ENCODE measurements at places on chromosomes 16 and 17. TPM values are rescaled to one million over a fixed set of nuclear protein-coding genes. Genes with fewer than 3 reads are reported as not detected.

DNA sequence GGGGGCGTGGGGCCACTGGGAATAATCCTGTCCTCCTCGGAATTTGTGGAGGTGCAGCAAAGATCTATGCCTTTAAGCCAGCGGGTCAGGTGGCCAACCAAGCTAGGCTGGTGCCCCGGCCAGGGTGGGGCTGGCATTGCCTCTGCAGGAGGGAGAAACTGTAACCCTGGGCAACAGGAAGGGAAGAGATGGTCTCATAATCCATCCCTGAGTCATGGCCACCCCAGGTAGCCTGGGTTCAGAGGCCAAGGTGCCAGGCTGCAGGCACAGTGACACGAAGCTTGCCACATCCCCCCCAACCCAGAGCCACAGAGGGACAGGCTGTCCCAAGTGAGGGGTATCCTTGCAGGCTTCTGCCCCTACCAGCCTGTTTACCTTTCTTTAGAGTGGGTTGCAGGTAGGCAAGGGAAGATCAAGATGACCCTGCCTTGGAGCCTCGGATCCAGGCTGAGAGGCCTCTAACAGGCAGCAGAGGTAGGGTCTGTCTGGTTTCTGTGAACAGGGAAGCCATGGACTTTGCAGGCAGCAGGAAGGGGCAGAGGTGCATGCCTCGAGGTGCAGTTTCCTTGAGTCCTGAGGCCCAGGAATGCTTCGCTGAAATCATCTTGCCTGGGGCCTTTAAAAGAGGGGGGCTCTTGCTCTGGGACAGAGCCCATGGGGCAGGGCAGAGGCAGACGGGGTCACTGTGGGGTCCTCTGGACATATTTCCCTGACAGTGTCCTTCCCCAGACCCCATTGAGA lies 4.0 kb downstream of the LASP1 start:
- DNase-seq = no peak

DNA sequence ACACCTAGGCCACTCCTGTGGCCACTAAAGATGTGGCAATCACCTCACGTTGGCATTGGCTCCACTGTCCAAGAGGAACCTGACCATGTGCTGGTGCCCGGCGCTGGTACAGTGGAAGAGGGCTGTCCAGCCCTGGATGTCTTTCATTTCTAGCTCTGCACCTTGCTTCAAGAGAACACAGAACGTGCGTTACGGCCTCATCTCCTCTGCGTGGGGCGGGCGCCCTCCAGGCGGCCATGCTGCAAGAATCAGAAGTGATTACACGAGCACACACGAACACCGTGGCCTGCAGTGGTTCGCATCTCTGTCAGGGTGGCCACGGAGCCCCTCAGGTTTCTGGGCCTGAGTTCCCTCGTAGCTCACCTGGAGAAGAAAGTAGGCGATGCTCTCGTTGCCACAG lies 7.5 kb downstream of the ANKS3 start:
- no peak for DNase-seq

DNA sequence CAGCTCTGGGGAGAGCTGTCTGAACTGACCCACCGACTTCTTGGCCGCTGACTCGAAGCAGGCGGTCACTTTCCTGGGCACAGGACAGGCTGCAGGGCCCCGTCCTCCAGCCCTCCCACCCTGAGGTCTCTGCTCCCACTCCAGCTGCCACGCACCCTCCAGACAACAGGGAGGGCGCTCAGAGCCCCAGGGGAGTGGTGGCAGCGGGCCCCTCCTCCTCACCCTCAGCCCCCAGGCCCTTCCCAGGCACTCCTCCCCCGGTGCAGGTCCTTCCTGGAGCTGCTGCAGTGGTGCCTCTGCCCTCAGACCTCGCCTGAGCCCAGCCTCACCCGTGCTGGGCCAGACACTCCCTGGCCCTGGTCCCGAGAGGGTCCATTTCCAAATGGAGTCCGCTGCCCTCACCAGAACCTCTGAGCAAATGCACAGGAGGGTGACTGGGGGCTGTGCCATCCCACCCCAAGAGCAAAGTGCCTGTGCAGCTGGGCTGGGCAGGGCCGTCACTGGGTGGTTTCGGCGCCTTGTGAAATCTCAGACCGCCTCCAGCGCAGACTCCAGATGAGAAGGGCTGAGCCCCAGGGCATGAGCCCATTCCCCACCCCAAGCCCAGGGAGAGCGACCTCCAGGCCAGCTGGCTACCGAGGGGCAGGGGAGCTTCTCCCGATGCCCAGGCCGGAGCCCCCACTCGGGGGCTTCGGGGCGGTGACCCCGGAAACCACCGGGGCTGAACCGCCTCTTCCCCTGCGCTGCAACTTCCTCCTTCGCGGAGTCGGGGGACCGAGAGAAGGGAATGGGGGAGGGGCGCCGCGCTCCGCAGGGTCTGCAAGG lies 717 bp downstream of the CYBA start:
- peak; percentile 83 for DNase-seq

GRCh38 chr17:73430848-73431247 lies 119.0 kb upstream of the CDC42EP4 start:
- no peak for DNase-seq

DNA sequence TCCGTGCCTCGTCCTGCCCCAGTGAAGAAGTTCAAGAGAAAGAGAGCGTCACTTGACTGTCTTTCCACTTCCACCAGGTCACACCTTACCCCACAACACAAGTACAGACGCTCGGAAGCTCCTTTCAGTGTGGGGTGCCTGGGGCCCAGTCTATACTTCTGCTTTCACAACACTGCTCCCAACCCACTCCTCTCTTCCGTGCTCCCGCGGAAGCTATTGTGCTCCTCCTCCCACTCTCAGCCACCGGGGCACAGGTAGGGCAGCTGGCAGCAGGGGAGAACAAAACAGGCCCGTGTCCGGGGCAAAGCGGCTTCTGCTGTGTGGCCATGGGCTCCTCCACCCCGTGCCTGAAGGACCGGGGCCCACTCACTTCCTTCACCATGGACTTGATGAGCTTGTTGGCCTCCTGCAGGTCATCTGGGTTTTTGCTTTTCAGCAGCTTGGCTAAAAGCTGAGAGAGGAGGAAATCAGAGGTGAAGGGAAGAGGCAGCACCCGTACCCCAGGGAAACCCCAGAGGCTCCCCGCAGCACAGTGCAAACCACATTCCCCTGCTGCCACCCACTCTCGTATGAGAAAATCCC lies 18.9 kb downstream of the GGA3 start:
- DNase-seq = no peak

GRCh38 chr16:50804290-50804907 lies 62.5 kb downstream of the CYLD start:
- DNase-seq = no peak

DNA sequence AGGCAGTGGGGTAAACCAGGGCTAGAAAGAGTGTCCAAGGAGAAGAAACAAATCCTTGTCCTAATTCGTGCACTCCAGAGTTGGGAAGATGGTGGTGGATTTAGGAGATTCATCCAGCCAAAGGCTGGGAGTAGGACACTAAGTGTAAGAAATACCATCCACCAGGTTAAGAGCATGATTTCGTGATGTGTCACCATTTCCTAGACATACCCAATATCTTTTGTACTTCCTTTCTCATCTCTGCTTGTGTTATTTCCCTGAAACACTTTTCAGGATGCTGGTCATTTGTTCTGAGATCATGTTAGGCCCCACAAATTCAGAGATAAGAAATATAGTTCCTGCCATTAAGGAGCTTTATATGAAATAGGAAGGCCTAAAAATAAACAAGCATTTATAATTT lies 106.3 kb upstream of the HLF start:
- no peak for DNase-seq

DNA sequence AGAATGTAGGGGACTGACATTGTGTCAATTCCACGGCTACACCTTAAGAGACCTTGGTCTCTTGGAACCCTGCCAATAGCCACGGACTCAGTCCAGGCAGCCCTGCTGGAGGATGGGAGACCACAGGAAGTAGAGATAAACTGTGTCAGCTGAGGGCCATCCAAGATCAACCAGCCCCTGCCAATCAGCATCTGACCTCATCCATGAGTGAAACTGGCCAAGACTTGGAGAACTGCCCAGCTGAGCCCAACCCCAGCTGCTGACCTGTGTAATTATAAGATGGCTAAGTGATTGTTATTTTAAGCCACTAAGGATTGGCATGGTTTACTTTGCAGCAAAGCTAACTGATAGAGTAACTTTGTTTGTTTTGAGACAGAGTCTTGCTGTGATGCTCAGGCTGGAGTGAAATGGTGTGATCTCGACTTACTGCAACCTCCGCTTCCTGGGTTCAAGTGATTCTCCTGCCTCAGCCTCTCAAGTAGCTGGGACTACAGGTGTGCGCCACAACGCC lies 13.3 kb upstream of the YWHAE start:
- no peak for DNase-seq

DNA sequence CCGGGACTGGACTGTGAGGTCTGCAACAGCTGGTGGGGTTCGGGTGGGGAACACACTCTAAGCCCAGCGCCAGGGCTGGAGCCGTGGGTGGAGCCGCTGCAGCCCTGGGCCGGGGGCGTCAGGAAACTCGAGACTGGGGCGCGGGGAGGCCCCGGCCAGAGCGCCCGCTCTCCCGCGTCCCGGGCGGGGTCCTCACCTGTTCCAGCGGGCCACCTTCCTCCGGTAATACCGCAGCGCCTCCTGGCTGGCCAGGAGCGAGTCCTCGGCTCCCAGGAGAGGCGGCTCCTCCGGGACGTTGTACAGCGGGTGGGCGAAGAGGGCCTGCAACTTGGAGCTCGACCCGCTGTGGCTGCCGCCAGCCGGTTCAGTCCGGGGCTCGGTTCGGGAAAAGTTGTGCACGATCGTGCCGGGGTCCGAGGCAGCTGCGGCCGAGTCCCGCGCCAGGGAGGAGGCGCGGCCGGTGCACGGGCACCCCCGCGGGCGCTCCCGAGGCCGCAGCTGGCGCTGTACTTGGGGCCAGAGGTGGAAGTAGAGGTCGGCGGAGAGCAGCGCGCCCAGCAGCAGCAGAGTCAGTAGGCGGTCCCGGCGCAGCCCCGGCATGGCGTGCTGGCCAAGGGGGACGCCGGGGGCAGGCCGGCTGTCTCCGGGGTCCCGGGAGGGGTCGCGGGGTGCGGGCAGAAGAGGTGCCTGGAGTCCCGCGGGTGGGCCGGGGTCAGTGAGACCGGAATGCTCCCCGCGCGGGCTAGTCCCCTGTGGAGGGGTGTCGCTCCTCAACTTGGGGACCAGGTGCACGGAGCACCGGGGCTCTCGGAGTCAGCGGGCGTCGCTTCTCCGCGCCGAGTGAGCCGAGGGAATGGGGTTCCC lies 868 bp downstream of the FAM20A start:
- peak; percentile 82 for DNase-seq

DNA sequence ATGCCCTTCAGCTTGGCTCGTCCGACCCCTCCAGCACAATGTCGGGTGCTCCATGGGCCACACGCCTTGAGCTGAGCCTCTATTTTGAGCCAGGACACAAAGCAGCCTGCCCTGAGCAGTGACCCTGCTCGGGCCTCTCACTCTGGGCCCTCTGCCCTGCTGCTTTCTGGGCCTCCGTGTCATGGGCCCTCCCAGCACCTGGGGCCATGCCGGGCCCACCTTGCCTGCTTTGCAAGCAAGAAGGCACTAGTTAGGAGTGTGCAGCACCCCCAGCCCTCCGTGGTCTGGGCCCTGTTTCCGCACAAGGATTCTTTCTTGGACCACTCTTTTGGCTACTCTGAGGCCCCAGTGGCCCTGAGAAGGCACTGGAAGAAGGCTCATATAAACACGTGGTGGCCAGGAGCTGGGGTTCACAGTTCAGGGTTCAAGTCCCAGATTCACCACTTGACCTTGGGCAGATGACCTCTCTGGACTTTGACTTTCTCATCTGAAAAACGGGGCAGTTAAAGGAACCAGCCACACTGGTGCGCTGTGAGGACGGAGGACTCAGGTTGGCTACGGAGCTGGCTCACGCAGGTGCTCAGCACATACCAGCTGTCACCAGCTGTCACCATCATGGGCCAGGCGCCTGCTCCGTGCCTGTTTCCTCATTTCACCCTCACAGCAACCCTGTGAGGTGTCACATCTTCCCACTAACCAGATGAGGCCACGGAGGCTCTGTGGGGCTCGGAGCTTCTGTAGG lies 166.0 kb upstream of the GSE1 start:
- DNase-seq = no peak

- DNase-seq = no peak
These were observed at the start of gene TMEM204 for GRCh38 chr16:1533443-1533951. TMEM204 (plus strand) TSS chr16:1533666; CDS start chr16:1534276, 610 bp downstream.

DNA sequence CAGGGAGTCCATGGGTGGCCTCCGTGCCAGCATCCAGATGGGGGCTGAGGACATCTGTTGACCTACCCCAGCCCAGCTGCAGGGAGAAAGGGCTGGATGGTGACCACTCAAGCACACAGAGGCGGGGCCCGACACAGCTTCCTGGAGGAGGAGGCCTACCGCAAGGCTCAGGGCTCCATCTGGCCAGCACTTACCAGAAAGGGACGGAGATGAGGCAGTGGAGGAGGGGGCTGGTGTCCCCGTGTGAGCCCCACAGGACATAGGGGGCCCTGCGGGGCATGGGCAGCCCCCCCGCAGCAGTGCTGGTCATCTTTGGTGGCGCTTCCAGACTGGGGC lies 147.5 kb upstream of the CIBAR2 start:
- no peak for DNase-seq

DNA sequence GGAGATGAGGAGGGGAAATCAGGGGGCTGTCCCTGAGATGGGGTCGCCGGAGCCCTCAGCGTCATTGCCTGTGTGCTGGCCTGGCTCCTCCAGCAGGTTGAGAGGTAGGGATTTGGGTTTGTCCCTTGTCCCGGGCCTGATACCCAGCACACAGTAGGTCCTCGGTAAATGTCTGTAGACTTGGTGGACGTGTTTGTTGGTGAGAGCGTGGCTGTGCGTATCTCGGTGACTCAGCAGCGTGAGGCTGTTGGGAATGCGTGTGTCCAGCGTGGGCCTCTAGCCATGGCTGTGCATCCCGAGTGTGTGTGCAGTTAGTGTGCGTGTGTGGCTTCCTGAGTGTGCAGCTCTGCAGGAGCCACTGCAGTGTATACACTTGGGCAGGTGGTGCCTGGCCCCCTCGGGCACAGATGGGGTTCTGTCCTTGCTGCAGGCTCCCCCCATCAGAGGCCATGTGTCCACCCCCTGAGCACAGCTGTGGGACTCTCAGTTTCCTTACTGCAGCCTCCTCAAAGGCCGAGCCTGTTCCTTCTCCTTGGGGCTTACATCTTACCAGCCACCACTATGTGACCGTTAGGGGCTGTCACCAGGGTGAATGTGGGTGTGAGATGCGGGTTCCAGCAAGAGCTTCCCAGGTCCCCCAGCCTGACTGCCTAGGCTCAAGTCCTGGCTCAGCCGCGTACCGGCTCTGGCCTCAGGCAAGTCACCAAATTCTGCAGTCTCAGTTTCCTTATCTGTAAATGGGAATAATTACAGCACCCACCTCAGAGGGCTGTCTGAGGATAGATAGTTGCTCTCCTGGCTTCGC lies 5.7 kb downstream of the NECAB2 start:
- DNase-seq = no peak

DNA sequence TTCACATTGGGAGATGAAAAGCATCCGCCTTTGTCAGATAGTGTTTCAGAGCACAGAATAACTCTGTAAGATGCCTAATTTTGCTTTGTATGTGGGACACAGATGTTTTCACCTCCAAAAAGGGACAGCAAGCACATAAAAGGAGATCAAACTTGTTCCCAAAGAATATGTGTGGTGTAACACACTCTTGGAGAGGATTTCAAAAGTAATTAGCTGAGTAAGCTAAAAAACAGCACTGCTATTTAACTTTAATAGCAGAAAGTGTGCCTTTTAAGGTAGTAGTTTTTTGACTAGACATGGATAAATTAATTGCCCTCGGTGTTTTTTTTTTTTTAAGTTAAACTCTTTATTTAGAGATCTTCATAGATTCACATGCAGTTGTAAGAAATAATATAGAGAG lies 65.2 kb downstream of the COX10 start:
- no peak for DNase-seq

EVI2A gene
- total RNA-seq = not detected

MFSD6L gene
- not detected for total RNA-seq

DPEP2NB gene
- total RNA-seq = not detected

PALB2 gene
- 14.9 TPM for total RNA-seq

TNFSF12 gene
- total RNA-seq = 15.0 TPM

CCDC40 gene
- total RNA-seq = 10.5 TPM

ASGR1 gene
- 2.4 TPM for total RNA-seq

SPN gene
- not detected for total RNA-seq

TNS4 gene
- total RNA-seq = 0.21 TPM

All from osteocyte (in vitro differentiated cells).